T-helper 2 cell treated with Interferon-gamma antibody and Interleukin-4, amounts not matched to agents 100 ng/mL and 5 ng/mL, for 36 hours (primary cell): ENCODE measurements at places on chromosomes 11 and 22. TPM values are rescaled to one million over a fixed set of nuclear protein-coding genes. Genes with fewer than 3 reads are reported as not detected.

The BLID gene
- not detected in 2 replicates for total RNA-seq

The RNASEH2C gene
- total RNA-seq, result 97.0 and 105 TPM in 2 replicates

The ESAM gene
- total RNA-seq, result 0.50 and 0.73 TPM in 2 replicates

The FOLR2 gene
- not detected in 2 replicates for total RNA-seq

The TMEM218 gene
- total RNA-seq, result 17.5 and 18.3 TPM in 2 replicates

The XKR3 gene
- 0.16 TPM in 1 of 2 replicates, not detected in the other for total RNA-seq

The FGF3 gene
- total RNA-seq, result not detected in 2 replicates

The TTC36 gene
- total RNA-seq, result 0.66 and 0.75 TPM in 2 replicates

The OVCH2 gene
- not detected in 2 replicates for total RNA-seq
